CD4-positive, alpha-beta T cell treated with Interleukin-12 subunit alpha and Interleukin-12 subunit beta, for 1 hour (primary cell): ENCODE measurements at places on chromosomes 16 and 17.
A peak's percentile ranks its signal among the peaks of the same experiment; 100 is the strongest.

GRCh38 chr16:4803898-4804762 is 1.7 kb upstream of the ROGDI start:
- DNase-seq = no peak

GRCh38 chr17:82907797-82908542 is 68.1 kb upstream of the ZNF750 start:
- DNase-seq = no peak

- no peak for DNase-seq
These were observed 12.6 kb downstream of the MAF start for GRCh38 chr16:79587897-79588296.

- peak; percentile 83 for DNase-seq
These were observed 43.8 kb upstream of the TOB1 start for GRCh38 chr17:50909765-50910605.

- DNase-seq = no peak
These were observed 1.0 kb downstream of the TSPOAP1 start for GRCh38 chr17:58327363-58328194.
